ENCODE measurements at places on chromosomes 3 and 15.

- no peak for DNase-seq
Observed at GRCh38 chr3:105139881-105140560, 226.7 kb upstream of the ALCAM start.

DNA sequence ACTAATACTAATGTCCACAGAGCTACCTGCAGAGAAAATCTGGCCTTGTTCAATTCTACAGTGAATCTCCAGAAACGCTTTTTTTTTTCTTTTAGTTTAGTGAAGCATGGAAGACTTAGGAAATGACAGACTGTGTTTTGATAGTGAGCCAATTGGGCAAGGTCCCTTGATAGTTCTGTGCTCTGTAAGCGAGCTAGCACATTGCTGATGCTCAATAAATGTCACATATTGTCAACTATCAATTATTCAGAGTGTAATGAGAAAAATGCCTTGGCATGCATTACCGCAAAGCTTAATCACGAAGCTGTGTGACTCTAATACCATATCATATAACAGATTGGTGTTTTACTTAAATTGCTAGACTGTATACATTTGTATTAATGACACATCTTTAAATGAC, 5.2 kb upstream of the C3orf85 start:
- DNase-seq = no peak

DNA sequence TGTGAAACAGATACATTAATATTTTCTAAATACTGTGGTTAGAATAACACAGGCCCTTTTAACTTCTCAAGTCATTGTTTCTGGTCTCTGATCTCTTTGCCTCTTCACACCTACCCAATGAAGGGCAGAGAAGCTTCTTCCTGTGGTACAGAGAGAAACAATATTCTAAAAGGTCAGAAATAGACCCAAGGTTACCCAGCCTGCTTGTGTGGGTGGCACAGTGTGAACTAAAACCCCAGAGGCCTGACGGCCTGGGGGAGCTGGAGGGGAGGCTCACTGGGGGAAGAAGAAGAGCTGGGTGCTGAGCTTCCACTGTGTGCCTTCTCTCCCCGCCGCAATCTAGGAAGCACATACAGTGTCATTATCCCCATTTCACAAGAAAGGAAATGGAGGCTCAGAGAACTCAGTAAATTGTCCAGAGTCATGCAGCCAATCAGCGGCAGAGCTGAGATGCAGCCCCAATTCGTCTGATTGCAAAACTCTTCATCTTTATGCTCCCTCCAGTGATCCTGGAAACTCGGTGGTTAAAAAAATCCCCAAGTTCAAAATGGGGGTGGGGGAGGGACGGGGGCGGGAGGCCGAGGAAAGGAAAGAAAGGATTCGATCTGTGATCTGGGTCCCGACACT, 64.1 kb upstream of the HEG1 start:
- no peak for DNase-seq

DNA sequence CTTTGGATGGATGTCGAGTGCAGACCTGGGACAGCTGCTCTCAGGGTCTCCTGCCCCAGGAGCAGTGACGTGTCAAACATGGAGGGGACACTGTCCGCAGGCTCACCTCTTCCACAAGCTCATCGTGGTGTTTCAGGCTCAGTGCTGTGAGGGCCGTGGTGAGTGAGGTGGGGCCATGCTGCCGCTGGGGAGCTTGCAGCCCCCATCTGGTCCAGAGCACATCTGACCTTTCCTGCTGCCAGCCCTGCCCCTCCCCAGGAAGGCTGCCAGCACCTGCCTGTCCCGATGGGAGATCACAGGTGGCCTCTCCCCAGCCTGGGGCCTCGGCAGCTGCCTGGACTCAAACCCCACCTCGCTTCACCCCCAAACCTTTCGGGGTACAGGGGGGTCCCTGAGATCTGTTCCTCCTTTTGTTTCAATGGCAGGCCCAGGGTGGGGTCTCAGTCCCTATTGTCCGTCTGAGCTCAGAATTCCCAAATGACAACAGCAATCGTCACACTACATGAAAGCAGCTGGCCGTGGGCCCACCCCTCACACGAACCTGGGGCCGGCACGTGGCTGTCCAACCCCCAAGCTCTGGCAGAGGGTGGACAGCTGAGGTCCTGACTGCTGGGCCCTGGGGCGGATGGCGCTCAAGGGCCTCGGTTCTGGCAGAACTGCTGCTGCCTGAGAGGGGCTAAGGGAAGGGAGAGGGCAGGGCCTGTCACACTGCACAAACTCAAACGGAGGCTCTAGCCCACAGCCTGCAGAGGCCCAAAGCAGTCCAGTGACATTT, 65.0 kb upstream of the RPL32 start:
- DNase-seq = no peak

DNA sequence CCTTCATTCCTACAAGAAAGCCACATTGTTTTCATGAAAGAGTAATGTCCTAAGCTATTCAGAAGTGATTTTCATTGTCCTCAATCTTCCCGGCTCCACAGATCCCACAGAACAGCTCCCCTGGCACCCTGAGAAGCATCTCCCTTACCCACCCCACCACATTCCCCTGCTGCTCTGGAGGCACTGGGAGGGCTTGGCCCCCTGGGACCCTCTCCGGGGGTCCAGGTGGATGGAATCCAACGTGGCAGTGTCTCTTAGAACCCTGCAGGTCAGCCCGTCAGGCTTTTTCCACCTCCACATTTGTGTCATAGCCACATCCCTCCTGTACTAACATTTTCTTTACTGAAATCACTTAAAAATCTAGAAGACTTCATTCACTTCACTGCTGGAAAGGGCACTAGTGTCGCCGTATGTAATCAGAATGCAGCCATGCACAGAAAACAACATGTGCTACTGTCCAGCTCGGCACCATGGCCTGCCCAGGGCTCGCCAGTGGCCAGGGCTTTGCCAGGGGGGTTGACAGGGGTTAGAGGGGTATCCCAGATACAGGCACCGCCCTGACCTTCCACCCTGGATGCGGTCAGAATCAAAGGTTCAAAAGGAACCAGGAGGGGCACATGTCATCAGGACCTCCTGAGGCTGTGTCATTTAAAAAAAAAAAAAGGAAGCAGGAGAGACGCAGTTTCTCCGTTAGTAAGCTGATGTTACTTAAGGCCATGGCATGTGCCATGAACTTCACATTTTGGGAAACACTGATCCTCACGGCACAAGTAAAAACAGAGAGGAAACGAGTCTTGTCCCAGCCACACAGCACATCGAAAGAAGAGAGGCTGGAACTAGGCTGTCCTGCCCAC, 106.3 kb downstream of the LSM3 start:
- no peak for DNase-seq

DNA sequence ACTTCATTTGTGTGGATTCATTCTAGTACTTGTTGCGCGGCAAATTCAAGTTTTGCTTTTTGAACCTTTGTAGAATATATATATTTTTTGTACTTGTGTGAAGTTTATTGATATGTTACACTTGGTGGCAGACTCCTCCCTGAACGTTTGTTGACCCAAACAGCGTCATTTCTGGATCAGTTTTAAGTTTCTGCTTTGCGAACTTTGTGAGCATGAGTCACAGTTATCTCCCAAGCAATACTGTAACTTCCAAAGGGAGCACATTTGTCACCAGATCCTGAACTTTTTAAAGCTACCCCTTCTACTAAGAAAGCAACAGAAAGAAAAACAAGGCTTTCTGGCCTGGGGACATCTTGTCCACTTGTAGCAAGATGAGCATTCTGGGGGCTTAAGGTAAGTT, 74.8 kb upstream of the CACNA2D3 start:
- no peak for DNase-seq

- no peak for DNase-seq
Observed at GRCh38 chr3:20682573-20682972, 496.6 kb upstream of the SGO1 start.

DNA sequence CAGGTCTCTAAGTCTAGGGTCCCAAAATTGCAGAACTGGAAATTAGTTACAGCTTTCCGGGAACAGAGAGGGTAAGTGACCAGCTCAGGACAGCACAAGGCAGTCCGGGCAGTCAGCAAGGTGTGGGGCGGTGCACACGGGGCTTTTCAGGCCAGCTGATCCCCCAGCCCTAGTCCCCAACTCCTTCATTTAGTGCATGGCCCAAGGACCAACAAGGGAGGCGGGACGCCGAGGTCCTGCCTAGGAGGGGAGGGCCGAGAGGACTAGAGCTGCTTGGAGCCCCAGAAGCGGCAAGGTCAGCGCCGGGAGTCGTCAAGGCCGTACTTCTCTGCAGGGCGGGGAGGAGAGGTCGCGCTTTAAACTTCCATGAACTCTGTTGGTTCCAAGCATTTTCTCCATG, 2.0 kb upstream of the PDE8A start:
- DNase-seq = peak; percentile 68

DNA sequence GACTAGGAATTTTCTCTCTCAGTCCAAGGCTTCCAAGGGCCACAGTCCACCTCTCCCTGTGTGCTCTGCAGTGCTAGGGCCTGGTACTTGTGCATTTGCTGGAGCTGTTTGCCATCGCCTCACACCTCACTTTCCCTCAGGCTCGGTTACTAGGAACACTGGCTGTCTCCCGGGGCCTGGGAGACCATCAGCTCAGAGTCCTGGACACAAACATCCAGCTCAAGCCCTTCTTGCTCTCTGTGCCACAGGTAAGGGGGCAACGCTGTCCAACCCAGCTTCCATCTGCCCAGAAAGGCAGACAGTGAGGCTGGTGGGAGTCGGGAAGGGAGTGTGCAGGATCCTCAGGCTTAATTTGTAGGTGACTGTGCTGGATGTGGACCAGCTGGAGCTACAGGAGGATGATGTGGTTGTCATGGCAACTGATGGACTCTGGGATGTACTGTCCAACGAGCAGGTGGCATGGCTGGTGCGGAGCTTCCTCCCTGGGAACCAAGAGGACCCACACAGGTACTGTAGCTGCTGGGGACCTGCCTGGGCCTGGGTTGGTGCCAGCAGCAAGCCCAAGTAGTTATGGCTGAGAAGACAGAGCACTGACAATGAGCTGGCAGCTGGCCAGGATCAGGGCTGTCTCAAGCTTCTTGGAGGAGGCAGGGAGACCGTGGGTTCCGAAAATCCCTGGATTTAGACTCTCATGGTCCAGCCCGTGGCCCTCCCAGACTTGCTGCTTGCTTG, 3.4 kb downstream of the PPM1M start:
- no peak for DNase-seq

- no peak for DNase-seq
Observed at GRCh38 chr3:151145713-151146070, 57.3 kb downstream of the GPR171 start.

DNA sequence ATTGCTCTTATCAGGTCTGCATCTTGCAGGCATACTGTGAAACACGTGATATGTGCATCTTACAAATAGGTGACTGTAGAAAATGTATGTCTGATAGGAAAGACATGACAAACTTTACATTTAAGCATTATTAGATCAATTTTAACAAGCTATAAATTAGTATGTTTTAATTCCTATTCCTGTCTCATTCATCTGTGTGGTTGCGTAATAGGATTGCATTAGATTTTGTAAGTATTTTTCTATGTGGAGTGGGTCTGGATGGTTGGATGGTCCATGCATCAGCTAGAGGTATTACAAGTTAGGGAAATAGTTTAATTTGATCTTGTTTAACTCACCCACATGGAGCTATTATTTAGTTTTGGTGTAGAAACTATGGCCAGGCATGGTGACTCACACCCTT, 18.8 kb downstream of the ASTE1 start:
- DNase-seq = no peak

DNA sequence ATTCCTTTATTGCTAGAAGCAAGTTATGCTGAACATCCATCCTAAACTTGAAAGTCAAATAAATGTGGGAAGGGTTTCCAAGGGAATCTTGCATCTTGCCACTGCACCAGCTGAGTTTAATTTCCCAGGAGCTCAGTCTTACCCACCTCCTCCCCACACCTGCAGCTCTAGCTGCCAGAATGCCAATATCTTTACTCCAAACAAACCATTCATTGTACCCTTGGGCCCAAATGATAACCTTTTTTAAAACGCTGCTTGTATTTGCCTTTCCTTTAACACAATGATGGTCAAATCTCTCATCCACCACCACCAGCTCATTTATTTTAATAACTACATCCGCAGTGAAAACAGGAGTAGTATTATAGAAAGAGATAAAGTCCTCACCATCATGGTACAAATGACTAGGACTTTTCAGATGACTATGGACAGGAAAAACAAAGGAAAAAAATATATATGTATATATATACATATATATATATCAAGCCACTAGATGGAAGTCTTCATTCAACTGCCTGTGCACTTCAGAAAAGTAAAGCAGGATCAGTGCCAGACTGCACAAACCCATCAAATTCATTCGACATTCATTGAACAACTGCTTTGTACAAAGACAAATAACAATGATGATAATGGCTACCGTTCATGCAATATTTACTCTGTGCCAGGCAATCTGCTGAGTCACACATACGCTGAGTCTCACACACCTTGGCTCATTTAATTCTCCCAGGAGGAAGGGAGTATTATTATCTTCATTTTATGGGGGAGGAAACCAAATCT, 44.0 kb downstream of the BFSP2 start:
- DNase-seq = no peak

DNA sequence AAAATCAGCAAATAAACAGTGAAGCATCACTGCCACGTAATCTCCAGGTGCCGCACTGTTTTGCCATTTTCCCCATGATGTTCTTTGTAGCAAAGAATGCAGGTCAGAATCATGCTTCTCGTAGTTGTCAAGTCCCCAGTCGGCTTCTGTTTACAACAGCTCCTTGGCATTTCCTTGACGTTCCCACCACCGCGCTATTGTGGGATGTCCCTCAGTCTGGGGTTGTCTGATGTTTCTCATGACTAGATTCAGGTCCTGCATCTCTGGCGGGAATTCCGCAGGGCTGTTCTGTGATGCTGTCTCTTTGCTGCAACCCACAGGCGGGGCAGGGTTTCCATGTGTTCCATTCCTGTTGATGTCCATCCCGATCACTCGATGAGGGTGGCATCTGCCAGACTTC, 117.9 kb upstream of the SMAD3 start:
- no peak for DNase-seq

DNA sequence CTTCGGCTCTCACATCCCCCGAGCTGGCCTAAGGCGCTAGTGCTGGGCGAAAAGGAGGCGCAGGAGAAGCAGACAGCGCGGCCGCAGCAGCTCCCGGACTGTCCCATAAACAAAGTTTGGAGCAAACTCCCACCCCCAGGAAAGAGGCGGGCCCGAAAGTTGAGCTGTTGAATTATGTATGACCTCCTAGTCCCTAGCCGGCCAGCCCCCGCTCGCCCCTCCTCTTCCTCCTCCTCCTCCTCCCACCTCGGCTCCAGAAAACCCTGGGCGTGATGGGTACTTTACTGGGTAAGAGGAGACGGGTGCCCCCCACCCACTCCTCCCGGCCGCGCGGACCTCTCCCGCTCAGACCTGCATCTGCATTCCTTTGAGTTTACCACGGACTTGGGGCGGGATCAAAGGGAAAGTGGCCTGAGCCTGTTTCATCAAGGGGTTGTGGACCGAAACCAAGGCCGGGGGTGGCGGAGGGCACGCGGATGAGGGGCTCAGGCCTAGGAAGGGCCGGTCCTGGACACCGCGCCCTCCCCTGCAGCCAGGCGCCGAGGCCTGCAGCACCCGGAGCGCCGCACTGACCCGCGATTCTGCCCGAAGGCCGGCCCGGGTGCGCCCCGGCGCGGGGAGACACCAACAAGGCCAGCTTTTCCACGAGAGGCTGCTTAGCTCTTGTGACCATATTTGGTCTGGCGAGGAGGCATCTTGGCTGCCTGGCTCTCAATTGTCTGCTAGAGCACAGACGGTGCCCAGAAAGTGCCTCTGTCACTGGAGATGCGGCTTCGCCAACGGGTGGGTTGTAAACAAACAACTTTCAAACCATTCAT, at the start of gene WWTR1:
WWTR1 (minus strand) TSS at position 100 of the 818 bp plus-strand sequence. CDS start 719 bp downstream, outside the sequence.
- peak; percentile 97 for DNase-seq
